ENCODE measurements at places on chromosomes 3 and 15.
A peak's percentile ranks its signal among the peaks of the same experiment; 100 is the strongest.

GRCh38 chr3:125470671-125471070, 49.3 kb downstream of the SNX4 start:
- no peak for DNase-seq

DNA sequence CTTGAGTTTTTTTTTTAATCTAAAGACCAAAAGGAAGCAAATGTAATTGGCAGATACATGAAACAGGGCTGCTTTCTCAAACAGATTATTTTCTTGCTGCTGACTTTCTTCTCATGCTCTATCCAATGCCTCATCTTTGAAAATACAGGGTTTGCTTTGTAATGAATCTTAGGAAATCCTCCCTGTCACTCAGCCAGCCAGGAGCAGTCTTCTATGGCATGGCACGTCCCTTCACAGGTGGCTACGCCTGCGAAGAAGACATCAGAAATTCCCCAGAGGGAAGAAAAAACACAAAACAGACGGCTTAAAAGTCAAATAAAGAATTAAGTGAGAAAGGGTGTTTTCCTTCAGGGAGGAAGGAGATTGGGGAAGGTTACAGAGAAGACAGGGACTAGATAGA, 242.5 kb downstream of the IGSF11 start:
- no peak for DNase-seq

GRCh38 chr15:79294075-79294474, 11.6 kb downstream of the ANKRD34C start:
- no peak for DNase-seq

- no peak for DNase-seq
Observed at GRCh38 chr3:135082706-135083105, 287.6 kb downstream of the EPHB1 start.

- peak; percentile 63 for DNase-seq
Observed at GRCh38 chr3:95408464-95408862, 1345.6 kb downstream of the NSUN3 start.

DNA sequence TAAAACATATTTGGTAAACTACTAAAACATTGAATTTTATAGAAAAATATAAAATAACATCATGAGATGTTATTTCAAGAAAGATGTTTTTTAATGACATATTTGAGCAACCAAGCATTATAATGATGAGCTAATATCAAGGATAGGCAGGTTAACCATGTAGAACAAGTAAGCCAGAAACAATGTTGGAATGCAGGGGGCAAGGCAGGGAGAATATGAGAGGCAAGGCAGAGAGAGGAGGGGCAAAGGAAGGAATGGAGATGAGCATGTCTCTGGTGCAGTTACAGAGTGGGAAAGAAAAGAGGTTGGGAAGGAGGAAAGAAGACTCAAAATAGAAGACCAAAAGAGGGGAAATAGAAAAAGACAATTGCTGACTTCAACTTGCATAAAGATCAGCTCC, 390.4 kb downstream of the MCTP2 start:
- DNase-seq: no peak

- peak; percentile 39 for DNase-seq
Observed at GRCh38 chr3:49173792-49174170, 2.4 kb downstream of the KLHDC8B start.

DNA sequence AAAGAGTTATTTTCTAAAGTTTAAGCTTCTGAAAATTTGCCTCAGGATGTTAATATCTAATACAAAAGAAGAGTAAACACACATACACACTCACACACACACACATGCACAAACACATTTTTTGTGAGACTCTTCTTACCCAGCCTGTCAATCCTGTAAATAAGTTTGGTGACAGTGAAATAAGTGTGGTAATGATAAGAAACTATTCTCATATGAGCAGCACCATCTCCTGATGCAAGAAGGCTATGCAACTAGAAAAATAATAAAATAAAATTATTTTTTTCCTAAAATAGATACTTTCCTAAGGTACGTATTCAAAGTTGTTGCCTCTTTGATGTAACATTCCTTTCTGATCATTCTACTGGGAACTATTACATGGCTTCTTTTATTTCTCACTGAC, 155.1 kb downstream of the MECOM start:
- DNase-seq: no peak

GRCh38 chr3:169542331-169542751, 121.2 kb downstream of the MECOM start:
- DNase-seq: no peak

GRCh38 chr3:8153800-8154199, 347.8 kb upstream of the LMCD1 start:
- no peak for DNase-seq

DNA sequence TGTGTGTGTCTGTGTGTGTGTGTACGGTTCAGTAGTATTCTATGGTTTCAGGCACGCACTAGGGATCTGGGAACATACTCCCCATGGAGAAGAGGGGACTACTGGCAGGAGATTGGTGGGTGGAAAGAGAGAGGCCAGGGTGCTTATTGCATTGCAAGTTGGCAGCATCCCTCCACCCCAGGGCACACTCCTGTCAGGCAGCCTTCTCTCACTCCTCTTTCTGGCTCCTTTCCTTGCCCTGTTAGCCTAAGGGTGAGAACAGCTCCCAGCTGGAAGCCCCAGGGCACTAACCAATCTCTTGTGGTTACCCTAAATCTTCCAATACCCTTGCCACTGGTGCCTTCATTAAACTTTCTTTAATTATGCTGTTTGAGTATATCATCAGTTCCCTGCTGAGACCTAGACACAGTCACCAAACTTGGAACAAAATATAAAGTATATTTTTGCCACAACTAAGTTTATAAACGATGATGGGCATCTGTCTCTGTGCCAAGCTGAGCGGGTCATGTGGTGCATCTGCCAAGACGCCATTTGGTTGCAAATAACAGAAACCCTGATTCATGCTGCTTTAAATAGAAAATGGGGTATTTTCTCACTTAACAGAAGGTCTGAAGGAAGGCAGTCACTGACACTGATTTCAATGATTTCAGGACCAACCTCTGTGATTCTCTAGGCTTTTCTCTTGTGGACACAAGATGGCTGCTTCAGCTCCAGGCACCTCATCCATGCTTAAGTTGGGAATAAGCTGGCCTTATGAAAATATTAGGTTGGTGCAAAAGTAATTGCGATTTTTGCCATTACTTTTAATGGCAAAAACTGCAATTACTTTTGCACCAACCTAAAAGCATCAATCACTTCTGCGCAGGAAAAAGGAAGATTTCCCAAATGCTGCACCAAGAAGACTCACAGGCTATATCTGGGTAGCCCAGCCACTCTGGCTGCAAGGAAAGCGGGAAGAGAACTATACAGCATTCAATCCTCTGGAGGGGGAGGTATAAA, 476.9 kb upstream of the PROK2 start:
- DNase-seq: no peak

DNA sequence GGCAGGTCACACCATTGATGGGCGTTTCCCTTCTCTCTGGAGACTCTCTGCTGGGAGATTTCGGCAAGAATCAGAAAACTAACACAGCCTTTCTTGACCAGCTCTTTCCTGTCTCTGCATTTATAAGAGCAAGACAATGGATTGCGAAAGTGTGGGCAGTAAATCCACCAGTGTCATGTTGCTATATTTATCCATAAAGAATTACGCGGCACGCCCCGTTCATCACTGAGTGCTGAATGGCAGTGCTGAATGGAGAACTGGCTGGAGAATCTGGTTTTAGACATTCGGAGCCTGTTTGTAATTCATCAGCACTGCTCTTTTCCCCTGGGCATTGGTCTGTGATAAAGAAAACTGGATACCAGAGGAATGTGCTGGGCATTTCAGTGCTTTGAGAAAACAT, 2.0 kb upstream of the CEMIP start:
- no peak for DNase-seq

DNA sequence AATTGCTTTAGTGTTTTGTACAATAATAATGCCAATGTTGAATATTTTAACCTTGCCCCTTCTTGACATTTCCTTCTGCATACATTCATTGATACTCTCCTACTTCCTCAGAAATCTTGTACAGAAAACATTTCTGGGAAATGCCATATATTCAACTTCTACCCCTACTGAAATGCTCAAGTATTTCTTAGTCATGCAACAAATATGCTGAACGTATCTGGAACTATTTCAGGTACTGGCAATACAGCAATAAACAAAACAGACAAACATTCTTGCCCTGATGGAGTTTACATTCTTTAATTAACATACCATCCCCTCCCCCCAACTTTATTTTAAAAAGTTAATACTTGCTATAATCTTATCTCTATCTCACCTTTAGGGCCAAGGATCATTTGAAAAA, 147.2 kb downstream of the STAG1 start:
- DNase-seq: no peak

DNA sequence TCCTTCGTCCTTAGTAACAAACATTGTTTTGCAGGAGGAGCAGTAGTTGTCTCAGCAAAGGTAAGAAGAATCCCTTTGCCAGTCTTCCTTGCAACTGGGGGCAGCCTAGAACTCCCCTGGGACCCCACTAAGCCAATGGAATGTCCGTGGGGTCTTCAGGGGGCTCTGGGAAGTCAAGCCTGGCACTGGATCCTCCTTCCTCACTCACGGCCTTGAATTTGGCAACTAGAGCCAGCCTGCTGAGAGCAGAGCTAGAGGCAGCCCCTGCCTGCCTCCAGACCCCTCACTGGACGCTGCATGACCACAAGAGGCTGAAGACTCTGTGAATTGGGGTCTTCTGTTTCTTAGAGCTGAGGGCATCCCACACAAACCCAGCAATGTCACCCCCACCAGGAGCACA, 18.6 kb upstream of the PRR23E start:
- DNase-seq: no peak

GRCh38 chr3:69869643-69870042, 129.9 kb upstream of the SAMMSON start:
- DNase-seq: no peak

DNA sequence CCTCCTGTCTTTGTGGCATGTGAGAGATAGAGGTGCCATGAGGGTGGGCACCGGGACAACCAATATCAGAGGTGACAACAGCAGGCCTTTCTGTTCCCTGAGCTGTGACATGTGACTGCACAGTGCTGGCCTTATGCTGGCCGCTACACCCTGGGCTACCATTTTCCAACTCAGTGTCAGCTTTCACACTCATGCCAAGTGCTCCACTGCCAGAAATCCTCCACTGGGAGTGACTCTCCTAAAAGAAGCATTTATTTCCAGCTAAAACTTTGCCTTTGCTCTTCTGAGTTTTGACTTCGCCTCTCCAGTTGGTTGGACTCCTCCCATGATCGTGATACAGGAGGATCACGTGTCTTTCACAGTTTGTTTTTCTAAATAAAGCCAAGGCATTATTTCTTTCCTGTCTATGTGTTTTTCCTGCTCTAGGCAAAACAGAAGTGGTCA, 31.4 kb downstream of the CA12 start:
- DNase-seq: no peak

- DNase-seq: no peak
Observed at GRCh38 chr15:92989470-92989869, 89.3 kb downstream of the CHD2 start.

- peak; percentile 84 for DNase-seq
Observed at GRCh38 chr15:101047301-101047781, 128.2 kb downstream of the LRRK1 start.

DNA sequence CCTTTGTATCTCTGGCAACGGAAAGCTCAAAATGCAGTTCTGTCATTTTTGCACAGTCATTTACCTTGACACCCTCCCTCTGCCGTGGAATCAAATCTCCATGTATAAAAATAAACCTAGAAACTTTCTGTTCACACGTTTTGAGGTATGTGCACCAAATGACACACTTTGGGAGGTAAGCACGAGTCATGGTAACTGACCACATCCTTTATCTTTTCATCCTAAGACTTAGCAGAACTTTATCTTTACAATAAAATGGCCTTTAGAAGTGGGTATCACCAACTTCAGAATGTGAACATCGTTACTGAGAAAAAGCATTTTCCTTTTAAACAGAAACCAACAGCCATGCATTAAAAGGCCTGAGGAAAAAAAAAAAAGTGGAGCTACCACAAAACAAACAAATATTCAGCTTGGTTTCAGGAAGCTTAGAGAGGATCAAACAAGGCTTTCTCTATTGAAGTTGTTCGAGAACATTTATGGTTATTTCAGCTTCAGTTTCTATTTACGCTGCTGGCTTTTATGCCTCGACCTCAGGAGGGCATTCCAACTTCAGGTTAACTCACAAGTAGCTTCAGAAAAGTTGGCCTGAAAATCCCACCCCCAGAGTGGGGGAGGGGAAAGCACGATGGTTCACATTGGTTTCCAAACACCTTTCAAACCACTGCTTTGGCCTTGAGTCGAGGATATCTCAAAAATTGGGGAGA, 171.1 kb upstream of the ICE2 start:
- no peak for DNase-seq

GRCh38 chr3:135366816-135367215, 571.8 kb downstream of the EPHB1 start:
- no peak for DNase-seq

- DNase-seq: no peak
Observed at GRCh38 chr3:105869531-105869833, 670 bp upstream of the CBLB start.

DNA sequence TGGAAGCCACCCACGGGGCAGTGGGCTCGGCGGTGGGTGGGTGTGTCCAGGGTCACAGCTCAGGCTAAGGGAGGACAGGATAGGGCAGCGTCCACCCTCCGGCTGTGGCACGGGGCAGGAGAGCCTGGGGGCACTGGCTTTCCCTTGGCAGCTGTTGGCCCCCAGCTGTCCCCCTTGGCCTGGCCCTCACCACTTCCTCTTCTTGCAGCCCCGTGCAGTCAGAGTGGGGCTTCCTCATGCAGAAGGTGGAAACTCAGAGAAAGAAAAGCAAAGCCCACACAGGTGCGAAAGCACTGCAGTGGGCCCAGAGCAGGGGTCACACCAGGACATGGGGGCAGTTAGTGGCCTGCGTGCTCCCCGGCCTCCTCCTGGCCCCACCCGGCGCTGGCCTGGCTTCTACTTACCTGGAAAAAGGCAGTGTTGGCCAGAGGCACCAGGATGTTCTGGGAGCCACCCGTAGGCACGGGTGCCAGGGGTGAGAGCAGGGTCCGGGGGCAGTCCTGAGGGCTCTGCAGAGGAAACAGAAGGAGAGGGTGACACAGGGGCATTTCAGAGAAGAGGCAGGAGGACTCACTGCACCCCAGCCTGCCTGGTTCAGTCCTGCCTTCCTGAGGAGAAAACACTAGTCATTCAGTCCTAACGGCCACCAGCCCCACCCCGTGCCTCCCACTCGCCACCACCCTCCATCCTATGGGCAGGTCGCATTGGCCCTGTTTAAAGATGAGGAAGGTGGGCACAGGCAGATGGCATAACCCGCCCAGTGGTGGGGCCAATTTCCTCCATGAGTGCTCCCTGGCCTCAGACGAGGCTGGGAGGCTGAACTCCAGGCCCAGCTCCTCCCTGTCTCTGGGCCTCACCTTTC, 28.3 kb downstream of the PLXND1 start:
- no peak for DNase-seq

Measured in ELF-1 (cell line).